ENCODE measurements at places on chromosomes 13 and 19.

DNA sequence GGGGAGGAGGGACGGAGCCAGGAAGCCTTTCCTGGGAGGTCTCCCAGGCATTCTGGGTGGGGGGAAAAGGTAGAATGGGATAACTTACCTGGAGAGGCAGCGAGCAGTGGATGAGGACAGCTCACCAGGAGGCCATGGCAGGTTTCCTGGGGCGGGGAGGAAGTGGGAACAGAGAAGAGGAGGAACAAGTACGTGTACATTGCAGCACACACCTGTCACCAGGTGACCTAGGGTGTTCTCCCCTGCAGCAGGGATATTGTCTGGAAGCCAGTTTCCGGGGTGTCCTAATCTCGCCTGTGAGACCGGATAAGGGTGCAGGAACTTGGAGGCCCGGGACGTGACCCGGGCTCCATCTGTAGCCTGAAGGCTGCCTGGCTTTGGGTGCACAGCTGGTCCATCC, at the start of gene FUT3:
TSS of gene FUT3 (minus strand) at position 148 of the 400 bp plus-strand sequence.
- no peak for DNase-seq

- no peak for DNase-seq
These were observed 19.6 kb downstream of the TMEM150B start for GRCh38 chr19:55305491-55305890.

- DNase-seq, result no peak
These were observed 1881.5 kb upstream of the PCDH20 start for GRCh38 chr13:63297163-63297562.

- no peak for DNase-seq
These were observed 59.7 kb downstream of the NAA16 start for GRCh38 chr13:41370736-41371135.

GRCh38 chr19:34241513-34242337, 12.6 kb upstream of the GARRE1 start:
- no peak for DNase-seq

GRCh38 chr13:64591971-64592370, 2638.2 kb downstream of the PCDH9 start:
- no peak for DNase-seq

- no peak for DNase-seq
These were observed 186.6 kb downstream of the TM9SF2 start for GRCh38 chr13:99687723-99688397.

- no peak for DNase-seq
These were observed 8.6 kb downstream of the BRCA2 start for GRCh38 chr13:32323912-32324311.

GRCh38 chr19:4707956-4708650, 15.5 kb downstream of the DPP9 start:
- no peak for DNase-seq

DNA sequence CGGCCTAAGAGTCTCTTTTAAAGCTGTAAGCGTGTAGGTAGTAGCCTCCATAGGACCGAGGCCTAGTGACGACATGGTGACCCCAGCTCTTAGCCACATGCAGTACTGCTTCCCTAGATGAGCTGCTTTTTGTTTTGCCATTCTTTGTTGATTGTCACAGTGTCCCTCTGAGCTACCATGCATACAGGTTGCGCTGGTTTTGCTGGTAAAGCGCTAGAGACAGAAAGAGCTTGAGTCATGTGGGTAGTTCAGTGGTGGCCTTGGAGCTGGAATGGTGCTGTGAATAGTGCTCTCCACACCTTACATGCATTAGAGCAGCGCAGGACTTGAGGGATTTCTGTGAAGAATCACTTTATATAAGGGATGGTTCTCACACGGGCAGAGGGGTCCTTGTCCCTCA, 5.1 kb downstream of the HNRNPM start:
- no peak for DNase-seq

GRCh38 chr13:24215126-24215525, 54.6 kb downstream of the SPATA13 start:
- no peak for DNase-seq

DNA sequence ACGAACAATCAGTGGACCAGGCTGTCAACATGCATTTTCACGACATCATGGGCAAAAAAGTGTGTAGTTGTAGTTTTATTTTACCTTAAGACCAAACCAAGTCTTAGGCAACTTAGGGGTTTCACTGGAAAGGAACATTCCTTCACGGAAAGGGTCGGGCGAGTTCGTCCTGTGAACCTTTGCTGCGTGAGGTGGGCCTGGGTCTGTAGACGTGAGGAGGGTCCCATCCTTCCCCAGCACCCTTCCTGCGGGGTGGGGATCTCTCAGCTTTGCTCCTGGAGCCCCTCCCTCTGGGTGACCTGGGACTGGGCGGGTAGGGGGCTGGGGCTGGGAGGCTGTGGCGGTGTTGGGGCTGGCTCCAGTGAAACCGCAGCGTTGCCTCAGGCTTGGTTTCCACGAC, 12.3 kb upstream of the RPS15 start:
- no peak for DNase-seq

- DNase-seq, result no peak
These were observed 112.2 kb downstream of the IER2 start for GRCh38 chr19:13262450-13262849.

GRCh38 chr19:17121736-17122293, 46.2 kb downstream of the MYO9B start:
- DNase-seq, result no peak

DNA sequence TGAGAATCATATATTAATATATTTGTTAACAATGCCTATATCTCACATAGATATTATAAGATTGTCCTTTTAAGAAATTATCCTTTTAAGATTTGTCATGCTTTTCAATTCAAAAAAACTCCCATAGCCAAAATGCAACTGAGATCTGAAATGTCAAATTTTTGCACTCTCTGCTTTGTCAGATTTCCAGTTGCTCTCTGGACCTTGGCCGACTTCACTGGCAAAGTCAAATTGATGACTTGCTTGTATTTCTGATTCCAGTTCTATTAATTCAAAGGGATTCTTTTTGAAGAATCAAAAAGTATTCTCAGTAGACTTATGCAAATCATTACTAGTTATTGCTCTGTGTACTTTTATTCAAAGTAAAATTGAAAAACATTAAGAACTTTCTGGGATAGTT, 101.2 kb upstream of the SCEL start:
- no peak for DNase-seq

DNA sequence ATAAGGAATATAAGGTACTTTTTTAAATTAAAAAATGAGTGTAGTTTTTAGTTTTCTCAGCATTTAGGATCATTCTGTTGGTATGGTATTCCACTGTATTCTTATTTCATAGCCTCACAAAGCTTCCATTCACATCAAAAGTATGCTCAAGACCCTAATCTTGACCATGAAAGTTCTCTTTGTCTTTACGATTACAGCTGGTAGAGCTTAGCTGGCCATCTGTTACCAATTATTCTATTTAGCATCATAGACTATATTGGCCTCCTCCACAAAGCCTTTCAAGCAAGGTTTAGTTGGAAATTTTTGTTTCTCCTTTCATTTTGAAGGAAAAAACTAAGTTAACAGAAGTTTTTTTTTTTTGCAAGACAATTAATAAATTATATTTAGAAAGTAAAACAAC, 245.1 kb downstream of the KCTD12 start:
- DNase-seq, result no peak

DNA sequence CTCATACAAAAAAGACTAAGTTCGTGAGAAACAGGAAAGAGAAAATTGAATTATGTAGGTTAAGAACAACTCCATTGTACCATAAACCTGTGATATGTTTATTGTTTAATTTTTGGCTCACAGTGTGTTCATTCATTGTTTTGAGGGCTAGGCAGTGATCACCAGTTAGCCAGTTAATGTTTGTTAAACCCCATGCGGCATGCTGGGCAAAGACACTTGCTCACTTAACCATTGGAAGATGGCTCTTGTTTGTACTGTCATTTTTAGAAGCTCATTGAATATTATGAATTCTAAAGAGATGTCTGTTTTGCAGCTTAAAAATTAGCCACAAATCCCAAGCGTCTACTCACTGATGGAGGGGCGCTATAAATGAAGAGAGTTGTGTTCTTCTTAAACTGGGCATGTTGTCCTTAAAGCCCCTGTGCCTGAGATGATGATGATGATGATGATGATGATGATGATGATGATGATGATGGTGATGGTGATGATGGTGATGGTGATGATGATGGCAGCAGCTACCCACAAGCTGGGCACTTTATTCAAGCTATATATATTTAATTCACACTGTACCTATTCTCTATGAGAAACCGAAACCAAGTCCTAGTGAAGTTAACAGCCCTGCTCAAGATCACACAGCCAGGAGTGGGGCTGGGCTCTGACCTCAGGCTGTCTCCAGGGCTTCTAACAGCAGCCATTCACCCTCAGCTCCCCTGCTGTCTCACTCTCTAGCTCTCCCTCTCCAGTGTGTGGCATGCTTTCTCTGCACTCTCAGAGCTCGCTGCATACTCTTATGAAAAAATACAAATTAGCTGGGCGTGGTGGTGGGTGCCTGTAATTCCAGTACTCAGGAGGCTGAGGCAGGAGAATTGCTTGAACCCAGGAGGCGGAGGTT, 169.1 kb downstream of the SHISA2 start:
- DNase-seq, result no peak

GRCh38 chr19:58128041-58128685, 22.4 kb downstream of the ZNF329 start:
- no peak for DNase-seq

DNA sequence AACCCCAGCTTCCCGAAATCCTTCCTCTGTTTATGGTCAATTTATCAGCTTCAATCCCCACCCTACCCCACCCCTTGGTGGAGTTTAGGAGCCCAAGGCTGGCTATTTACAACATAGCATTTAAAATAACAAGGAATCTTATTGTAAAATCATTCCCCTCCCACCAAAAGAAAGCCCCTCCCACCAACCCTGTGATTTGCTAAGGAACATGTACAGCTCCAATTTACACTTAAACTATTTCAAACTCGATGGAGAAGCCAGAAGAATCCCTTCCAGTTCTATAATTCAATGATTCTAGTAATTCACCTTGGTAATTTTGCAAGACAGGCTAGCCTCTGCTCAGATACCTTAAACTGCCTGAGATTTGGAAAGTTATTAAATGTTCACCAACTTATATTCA, 3.0 kb downstream of the LATS2 start:
- no peak for DNase-seq

- no peak for DNase-seq
These were observed 9.6 kb downstream of the HIPK4 start for GRCh38 chr19:40380199-40381037.

- no peak for DNase-seq
These were observed 501 bp downstream of the GTPBP3 start for GRCh38 chr19:17337675-17338432.

DNA sequence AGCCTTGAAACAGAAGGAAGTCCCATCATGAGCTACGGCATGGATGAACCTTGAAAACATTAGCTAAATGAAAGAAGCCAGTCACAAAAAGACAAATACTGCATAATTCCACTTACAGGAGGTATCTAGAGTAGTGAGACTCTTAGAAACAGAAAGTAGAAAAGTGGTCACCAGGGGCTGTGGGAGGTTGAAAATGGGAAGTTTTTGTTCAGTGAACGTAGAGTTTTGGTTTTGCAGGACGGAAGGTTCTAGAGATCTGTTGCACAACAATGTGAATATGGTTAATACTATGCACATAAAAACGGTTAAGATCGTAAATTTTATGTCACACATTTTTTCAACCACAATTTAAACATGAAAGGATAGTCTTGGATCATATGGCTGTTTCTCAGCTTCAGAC, 11.9 kb upstream of the SLC10A2 start:
- DNase-seq, result no peak

DNA sequence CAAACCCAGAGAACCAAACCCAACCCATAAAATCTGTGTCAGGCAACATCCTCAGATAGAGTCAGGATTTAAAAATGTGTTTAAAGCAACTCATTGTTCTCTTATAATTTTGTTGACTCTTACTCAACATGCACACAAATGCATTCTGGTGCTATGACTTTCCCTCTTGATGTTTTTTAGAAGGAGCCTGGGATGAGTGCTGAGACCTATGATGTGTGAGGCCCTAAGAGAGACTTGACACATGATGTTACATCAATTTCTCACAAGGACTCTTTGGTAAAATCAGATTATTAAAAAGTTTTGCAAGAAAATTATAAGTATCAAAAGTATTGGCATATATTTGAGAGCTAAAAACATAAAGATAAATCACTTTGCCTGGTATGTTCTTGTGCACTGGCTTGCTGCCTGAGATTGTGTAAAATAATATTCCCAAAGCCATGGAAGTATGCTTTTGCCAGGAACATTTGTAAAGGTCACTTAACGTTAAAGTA, 173.9 kb downstream of the DCLK1 start:
- no peak for DNase-seq

DNA sequence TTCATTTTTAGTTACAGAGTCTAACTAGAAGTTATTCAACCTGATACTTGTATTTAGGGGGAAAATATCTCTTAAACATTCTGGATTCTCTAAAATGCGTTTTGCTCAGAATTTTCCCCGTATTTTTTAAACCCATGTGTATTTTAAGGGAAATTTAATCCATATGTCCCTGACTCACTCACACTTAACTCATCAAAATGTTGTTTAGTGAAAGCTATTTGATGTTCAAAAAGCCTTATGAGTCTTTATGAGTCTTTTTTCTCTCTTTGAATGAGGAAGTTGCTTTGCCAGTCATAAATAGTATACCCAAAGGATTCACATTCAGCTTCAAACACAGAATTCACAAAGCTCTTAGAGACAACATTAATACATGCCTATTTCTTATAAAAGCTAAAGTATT, 16.4 kb downstream of the MAB21L1 start:
- DNase-seq, result no peak

DNA sequence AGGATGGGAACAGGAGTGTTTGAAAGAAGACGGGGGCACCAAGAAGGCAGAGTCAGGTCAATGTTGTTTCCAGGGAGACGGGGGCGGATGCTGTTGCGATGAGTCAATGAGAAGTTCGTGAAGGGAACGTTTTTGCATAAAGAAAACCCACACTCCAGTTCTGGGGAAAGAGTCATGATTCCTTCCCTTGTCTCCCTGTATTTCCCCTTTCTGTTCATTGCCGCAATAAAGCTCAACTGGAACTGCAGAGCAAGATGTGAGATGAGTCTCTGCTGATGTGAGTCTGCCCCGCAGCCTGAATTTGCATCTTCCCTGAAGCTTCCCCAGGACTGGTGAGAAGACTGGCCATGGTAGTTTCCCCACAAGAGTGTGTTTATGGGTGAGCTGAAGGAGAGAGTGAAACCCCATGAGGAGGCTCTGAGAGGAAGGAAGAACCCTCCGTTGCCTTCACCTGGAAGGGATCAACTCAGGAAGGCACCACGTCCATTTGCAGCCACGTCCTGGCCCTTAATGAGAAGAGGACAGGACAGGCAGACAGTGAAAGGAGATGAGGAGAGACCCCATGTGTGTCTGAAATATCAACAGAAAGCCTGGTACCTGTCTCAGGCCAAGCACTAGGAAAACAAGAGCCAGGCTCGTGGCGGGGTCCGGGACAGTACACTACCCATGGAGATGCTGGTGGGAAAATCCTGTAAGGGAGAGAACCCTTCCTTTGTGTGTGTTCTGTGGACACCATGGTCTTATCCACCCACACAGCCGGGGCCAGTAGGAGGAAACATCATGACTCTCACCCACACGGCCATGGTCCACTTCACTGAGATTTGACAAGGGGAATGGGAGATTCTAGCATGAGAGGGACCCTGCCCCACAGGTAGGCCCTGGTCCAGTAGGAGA, 13.7 kb downstream of the LILRA1 start:
- DNase-seq, result no peak
